ENCODE measurements at places on chromosomes 12 and 14.
A peak's percentile ranks its signal among the peaks of the same experiment; 100 is the strongest.

GRCh38 chr14:39773387-39774126, 341.3 kb upstream of the FBXO33 start:
- no peak for DNase-seq

DNA sequence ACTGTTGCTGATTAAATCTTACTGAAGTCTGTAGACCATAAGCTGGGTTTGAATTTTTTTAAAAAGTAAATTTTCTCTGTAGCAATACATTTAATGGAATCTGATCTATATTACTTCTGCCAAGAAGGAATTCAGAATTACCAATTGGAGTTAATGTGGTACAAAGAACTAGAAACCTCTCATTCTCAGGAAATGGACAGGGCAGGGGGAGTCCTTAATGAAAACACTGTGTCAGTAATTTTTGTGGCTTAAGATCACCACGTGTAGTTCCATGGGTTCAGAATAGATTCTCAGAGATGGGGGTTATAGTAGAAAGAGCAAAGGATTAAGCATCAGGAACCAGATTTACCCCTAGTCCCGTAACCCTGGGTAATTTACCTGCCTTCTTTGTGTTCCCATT, 30.3 kb downstream of the FBXL14 start:
- DNase-seq, result no peak

- DNase-seq, result no peak
These were observed 9.3 kb downstream of the ANKRD33 start for GRCh38 chr12:51897181-51897580.

DNA sequence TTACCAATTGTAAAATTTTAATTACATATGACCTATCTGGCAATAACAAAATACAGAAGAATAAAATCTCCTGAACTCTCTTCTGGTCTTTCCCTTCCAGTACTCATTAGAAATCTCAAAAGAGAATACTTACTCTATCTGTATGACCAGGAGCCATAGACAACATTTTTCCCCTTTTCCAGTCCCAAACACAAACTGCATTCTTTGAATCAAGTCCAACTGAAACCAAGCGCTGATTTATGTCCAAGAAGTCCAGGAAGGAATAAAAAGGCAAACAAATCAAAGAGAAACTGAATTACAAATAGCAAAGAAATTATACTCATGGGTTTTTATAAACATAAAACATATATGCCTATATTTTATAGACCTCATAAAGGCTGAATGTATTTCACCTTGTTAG, 46.7 kb downstream of the EML5 start:
- DNase-seq, result no peak

DNA sequence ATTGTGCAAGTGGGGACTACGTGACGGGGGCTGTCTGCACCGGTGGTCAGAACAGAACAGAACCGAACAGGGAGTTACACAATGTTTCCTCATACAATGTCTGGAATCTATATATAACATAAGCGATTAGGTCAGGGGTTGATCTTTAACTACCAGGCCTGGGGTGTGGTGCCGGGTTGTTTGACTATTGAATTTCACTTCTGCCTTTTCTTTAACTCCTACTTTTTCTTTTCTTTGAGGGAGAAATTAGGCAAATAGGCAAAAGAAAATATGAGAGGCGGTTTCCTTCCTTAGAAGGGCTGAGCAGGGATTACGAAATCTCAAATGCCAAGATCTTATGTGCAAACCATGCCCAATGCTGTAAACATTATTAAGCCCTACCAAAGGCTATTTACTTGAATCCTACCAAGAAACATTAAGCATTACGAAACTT, 140.3 kb downstream of the SLC38A6 start:
- DNase-seq, result no peak

- DNase-seq, result peak; percentile 19
These were observed 126.1 kb downstream of the GCH1 start for GRCh38 chr14:54776361-54777001.
